ENCODE measurements at places on chromosomes 16 and 17.

DNA sequence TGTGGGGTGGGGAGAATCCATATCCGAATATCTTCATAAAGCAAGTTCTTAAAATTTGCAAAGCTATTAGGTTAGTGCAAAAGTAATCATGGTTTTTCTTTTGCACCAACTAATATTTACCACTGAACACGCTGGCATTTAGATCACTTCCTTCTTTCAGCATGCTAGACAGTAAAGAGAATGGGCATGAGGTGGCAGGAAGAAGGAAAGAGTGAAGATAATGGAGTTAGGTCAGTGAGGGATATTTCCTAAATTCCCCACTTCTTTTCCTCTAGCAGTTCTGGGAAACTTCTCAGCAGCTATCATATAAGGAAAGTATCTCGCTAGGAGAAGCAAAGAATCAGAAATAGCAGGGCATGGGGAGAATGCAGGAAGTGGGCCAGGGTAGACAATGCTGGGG, 39.0 kb downstream of the SLC6A4 start:
- no peak for DNase-seq

GRCh38 chr17:63842173-63842539, 329 bp downstream of the SMARCD2 start:
- DNase-seq, result peak; percentile 62

- no peak for DNase-seq
Observed at GRCh38 chr17:32492264-32492589, 5.4 kb downstream of the CDK5R1 start.

DNA sequence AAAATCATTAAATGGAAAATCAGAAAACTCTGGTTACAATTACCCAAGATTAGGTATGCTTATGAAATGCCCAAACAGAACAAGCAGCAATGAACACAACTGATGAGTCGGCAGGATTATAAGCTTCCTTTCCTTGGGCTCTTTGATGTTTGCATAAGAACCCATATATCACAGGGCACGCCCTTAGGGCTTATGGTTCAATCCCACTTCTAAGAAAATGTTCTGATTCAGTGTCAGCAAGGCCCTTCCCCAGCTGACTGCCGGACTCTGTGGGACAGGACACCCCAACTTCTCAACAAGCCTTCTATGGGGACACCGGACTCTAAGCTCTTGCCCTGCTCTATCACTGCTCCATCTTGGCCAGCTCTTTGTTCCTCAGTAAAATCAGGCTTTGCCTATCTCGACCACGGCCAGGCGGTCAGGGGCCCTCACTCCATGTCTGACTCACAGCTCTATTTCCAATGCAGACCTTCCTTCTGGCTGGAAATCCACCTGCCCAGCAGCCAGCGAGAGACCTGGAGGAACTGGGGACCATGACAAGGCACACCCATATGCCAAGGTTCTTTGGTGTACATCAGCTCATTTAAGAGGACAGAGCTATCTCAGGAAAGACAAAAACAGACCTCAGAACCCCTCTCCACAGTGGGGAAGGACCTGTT, 26.8 kb downstream of the LITAFD start:
- no peak for DNase-seq

- no peak for DNase-seq
Observed at GRCh38 chr17:73211745-73212144, 18.9 kb downstream of the COG1 start.

DNA sequence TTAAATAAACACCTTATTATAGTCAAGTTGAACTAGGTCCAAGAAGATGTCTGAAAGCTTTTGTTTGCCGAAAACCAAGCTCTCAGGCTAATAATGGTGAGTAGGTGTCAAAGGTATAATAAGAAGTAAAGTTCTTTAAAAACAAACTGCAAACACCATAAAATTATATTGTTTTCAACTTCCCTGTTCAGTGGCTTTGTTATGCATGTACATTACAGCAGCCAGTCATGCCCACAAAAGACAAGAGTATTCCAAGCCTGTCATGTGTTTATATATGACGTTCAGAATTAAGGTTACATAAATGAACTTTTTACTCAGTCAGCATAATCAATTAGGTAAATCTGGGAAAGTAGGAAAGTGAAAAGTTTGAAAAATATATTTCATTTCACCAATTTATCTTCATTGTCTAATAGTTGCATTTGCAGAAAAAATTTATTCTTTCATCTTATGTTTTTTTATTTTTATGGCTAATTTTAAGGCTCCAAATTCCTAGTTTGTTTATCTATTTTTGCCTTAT, 928.7 kb upstream of the SOX9 start:
- no peak for DNase-seq

DNA sequence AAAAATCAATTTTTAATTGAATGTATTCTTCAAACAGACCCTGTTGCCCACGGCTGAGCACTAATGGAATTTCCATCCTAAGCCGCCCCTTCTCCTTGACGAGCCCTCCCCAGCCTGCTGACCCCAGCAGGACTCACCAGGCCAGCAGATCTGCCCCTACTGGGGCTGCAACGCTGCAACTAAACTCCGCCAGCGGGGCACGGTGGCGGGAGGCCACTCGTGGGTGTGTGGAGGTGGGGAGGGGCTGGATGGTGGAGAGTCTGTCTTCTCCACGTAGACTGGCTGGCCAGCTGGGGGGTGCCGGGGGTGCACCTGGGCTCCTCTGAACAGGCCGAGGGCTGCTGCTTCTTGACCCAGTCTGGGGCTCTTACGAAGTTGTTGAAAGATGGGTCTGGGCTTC, 67.8 kb downstream of the ENGASE start:
- no peak for DNase-seq

- DNase-seq, result no peak
Observed at GRCh38 chr17:27666831-27667560, 36.0 kb downstream of the LGALS9 start.

DNA sequence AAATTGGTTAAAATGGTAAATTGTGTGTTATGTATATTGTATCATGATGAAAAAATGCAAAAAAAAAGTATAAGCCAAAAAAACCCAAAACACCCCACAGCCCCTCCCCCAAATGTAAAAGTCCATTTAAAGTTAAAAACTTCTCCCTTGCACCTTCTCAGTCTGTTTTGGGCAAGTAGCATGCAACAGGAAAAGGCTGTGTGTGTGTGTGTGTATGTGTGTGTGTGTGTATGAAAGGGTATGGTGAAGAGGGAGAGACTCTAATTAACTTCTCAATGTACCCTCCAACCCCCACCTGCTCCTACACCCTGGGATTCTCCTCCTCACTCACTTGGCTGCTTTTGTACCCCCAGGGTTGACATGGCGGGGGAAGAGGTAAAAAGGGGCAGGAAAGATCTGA, 9.2 kb upstream of the GGT6 start:
- DNase-seq, result no peak

DNA sequence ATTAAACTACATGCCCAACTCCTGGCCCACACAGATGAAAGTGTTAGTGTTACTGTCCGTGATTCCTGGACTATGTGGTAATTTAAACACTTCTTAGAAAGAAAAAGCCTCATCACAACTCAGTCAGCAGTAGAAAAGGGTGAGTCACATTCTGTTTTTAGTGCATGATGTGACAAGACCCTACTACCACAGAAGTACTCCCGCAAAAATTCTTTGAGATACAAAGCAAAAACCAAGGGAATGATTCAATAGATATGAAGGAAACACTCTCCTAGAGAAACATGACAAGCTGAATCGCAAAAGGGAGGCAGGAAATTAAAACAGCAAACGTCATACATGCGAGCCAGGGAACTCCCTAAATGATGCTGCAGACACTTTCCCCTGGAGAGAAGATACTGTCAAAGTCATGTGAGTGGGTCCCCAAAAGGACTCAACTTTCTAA, 14.4 kb downstream of the SNN start:
- DNase-seq, result no peak

GRCh38 chr16:85497622-85498314, 115.4 kb upstream of the GSE1 start:
- no peak for DNase-seq

GRCh38 chr17:74853669-74854068, 6.0 kb downstream of the GRIN2C start:
- DNase-seq, result no peak

GRCh38 chr17:40041196-40041595, 13.0 kb downstream of the MED24 start:
- no peak for DNase-seq

GRCh38 chr16:84277244-84277823, 17.3 kb upstream of the WFDC1 start:
- DNase-seq, result peak; percentile 86

- no peak for DNase-seq
Observed at GRCh38 chr17:80430446-80431245, 15.7 kb downstream of the ENDOV start.

GRCh38 chr17:42027590-42027889, 7.7 kb downstream of the NKIRAS2 start:
- no peak for DNase-seq

- DNase-seq, result no peak
Observed at GRCh38 chr17:14033166-14033565, 36.1 kb upstream of the COX10 start.

DNA sequence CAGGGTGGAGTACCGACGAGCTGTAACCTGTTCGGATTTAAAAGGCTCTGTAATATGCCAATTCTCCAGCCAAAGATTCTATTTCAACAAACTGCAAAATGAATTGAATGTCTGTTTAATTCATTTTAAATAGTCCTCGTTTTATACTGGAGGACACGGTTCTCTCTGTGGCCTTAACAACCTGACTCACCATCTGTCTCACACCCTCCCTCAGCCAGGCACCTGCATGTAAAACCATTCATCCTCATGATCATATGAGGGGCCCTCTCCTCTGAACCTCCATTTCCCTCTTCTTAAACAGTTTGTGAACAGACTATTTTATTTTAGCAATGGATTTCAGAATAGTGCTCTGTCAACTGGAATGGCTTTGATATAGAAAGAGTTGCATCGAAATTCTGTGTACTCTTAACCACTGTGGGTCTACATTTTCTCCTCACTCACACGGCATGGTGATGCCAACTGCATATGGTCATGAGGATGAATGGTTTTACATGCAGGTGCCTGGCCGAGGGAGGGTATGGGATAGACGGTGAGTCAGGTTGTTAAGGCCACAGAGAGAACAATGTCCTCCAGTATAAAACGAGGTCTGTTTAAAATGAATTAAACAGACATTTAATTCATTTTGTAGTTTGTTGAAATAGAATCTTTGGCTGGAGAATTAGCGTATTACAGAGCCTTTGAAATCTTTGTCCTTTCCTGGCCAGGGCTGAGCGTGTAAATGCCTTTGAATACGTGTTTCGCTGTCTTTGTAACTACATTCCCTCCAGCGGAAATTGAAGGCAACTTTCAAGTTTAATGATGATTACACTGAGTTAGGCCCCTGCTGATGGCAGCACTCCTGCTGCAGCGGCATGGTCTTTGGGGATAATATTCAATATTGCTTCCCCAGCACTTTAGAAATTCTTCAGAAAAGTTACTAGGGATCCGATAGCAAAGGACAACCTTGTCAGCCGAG, 329.6 kb downstream of the SNX29 start:
- DNase-seq, result no peak

DNA sequence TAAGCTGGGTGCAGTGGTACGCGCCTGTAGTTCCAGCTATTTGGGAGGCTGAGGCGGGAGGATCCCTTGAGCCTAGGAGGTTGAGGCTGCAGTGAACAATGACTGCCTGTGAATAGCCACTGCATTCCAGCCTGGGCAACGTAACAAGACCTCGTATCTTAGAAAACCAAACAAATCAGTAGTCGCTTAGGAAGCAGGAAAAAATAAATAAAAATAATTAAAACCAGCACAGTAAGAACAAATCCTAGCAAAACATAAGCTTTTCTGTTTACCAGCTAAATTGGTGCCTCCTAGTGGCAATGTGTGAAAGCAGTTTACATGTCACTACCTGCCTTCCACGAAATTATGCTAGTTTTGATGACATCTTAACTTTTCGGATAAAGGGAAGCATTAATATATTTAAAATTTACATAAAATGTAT, 1.3 kb downstream of the ARMC5 start:
- DNase-seq, result peak; percentile 78

GRCh38 chr16:80792031-80792430, 12.4 kb downstream of the CDYL2 start:
- DNase-seq, result peak; percentile 5

DNA sequence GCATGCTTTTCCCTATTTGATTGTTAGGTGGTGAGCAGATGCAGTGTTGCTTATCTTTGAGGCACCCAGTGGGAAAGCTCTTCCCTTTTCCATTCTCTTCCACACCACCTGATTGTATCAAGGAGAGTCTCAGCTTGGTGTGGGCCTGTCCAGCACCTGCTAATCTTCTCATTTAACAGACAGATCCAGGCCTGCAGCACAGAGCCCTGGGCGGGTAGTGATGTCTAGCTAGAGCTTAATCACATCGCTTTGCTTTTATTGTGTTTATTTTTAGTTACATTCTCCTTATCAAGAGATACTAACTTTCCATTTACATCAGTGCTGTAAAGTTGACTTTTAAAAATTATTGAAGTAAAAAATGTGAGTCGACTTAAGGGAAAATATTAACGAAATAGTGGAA, 24.2 kb downstream of the FOXL1 start:
- DNase-seq, result no peak

GRCh38 chr17:40015998-40016985, 1.1 kb downstream of the CSF3 start:
- no peak for DNase-seq

GRCh38 chr17:81193051-81193410, 27.0 kb upstream of the AATK start:
- DNase-seq, result no peak

- no peak for DNase-seq
Observed at GRCh38 chr17:3885970-3886369, 6.9 kb downstream of the CAMKK1 start.

DNA sequence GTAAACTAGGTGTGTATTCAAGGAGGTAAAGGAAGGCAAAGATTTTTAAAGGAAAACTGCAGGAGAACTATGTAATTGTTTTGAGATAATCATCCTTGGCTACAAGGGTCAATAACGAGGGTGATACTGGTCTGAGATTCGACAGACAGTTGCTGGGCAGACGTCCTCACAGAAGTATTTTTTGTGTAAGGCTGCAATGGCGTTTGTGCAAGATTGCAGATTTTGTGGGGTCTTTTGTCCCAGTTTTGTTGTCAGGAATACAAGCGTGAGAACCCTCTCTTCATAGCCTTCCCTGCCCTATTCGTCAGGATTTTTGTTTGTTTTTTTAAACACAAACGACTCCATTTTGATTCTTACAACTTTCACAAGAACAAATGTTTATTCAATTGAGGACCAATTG, 57.5 kb downstream of the GPR139 start:
- no peak for DNase-seq

- DNase-seq, result peak; percentile 58
Observed at GRCh38 chr17:41967141-41967920, 736 bp downstream of the CNP start.

- peak; percentile 96 for DNase-seq
Observed at GRCh38 chr17:18224387-18225120, 881 bp upstream of the LLGL1 start.

GRCh38 chr17:80012765-80013741, 22.6 kb downstream of the TBC1D16 start:
- no peak for DNase-seq

- no peak for DNase-seq
Observed at GRCh38 chr16:49809062-49809461, 46.9 kb downstream of the ZNF423 start.

- DNase-seq, result peak; percentile 66
Observed at GRCh38 chr17:76383546-76384221, 725 bp upstream of the SPHK1 start.
